ENCODE measurements at places on chromosomes 2 and 18.
A peak's percentile ranks its signal among the peaks of the same experiment; 100 is the strongest.

DNA sequence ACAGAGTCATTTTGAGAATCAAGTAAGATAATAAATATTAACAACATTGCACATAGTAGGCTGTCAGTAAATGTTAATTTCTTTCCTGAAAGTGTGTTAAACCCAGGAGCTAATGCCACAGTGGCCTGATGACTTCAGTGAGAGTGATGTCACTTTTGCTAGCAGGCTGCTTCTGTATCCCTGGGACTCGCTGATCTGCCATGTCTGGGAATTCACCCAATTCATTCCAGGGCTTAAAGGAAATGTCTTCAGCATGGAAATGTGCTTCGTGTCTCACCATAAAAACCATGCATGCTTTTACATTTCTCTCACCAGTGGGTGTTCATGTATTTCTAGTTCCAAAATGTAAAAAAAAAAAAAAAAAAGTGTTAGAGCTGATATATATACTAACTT is 56.8 kb upstream of the MAPRE3 start:
- no peak for DNase-seq

- DNase-seq: no peak
These were observed 65.1 kb downstream of the CRIM1 start for GRCh38 chr2:36420569-36421181.

GRCh38 chr2:10209406-10209935 is 86.9 kb downstream of the RRM2 start:
- DNase-seq: no peak

DNA sequence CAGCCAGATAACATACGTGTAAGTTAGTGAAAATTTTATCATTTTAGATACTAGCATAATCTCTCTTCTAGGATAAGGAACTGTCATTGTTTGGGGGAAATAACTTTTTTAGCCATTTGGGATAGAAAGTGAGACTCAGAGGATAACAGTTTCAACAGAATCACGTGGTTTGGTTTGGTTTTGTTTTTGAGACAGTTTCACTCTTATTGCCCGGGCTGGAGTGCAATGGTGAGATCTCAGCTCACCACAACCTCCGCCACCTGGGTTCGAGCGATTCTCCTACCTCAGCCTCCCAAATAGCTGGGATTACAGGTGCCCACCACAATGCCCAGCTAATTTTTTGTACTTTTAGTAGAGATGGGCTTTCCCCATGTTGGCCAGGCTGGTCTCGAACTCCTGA is 323.2 kb upstream of the MEIS1 start:
- no peak for DNase-seq

DNA sequence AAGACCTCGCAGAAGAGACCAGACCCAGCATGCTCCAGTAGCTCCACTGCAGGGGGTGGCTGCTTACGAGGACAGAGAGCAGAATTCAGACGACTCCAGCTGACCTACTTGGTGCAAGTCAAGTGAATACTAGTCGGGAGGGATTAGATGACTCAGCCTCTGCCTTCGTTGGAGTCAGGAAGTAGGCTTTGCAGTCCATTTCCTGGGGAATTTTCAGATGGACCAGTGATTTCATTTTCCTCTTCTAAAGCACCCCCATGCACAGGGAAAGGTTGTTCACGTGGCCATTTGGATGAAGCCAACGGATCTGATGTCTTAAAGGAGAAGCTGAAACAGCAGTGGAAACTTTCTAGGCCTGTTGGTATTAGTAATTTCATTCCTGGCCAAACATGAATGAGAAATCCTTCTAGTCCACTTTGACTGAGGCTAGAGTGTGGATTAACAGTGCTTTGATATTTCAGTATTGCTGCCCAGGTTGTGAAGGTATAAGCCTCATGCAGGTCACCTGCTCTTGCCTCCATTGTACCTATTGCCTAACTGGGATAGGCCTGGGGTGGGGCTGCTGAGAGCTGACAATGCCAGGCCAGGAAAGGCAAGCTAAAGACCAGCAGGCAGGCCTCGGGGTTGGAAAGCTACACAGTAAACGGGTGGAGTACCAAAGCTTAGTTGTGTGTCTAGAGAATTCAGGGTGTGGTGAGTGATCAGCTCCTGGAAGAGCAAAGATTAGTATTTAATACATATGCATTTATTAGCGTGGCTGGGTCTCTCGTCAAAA is 117.6 kb upstream of the FOSL2 start:
- peak; percentile 87 for DNase-seq

DNA sequence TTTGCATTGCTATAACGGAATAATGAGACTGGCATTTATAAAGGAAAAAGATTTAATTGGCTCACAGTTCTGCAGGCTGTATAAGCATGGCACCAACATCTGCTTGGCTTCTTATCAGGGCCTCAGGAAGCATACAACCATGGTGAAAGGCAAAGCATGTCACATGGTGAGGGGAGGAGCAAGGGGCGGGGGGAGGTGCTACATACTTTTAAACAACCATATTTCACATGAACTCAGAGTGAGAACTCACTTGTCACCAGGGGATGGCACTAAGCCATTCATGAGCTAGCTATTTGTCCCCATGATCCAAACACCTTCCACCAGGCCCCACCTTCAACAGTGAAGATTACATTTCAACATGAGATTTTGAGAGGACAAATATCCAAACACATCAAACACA is 188.7 kb downstream of the MBD5 start:
- peak; percentile 7 for DNase-seq

- no peak for DNase-seq
These were observed 5.2 kb upstream of the RSAD2 start for GRCh38 chr2:6872394-6872793.

DNA sequence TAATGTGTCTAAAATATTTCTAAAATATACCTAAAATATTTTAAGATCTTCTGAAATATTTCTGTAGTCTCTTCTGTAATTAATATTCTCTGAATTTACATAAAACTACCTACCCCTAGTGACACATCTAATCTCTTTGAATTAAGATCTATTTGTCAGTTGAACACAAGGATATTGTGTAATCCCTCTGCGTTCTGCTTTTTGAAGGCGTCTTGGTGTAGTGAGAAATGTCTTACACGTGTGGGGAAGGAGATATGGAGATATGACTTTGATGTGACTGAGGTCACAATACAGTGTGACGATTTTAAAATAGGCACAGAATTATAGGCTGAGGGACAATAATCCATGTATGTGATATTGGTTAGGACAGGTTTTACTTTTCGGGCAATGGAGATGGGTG is 79.8 kb downstream of the DOK6 start:
- DNase-seq: no peak

GRCh38 chr2:8215159-8215863 is 466.5 kb upstream of the ID2 start:
- DNase-seq: no peak

DNA sequence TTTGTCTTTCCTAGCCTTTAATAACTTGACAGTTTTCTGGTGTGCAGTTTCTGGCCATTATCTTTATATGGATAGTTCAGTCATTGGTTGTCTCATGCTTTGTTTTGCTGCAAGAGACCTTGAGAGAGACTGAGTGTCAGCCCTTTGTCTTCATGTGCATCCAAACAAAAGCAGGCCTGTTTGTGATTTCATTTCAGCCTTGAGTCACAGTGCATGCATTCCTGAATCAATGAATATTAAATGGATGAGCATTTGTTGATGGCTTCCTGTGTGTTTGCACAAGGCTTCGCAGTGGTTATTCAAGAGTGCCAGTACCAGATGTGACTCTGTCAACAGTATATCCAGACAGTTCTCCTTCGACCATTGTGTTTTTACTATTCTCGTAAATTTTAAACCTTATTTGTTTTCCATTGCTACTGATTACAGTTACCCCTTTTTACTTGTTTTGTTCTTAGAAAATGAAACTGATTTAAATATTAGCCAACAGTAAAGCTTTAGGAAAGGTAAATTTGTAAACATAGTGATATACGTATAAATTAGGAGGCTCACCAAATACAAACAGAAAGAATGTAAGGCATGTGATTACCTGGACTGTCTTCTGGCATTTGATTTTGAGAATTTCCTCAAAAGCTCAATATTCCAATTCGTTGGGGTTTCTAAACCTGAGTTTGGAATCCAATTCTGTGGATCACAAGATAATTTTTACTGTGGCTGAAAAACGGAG is 319.8 kb downstream of the CTNNA2 start:
- no peak for DNase-seq

Data from HS-27A (cell line).